ENCODE measurements at places on chromosomes 16 and 17.

DNA sequence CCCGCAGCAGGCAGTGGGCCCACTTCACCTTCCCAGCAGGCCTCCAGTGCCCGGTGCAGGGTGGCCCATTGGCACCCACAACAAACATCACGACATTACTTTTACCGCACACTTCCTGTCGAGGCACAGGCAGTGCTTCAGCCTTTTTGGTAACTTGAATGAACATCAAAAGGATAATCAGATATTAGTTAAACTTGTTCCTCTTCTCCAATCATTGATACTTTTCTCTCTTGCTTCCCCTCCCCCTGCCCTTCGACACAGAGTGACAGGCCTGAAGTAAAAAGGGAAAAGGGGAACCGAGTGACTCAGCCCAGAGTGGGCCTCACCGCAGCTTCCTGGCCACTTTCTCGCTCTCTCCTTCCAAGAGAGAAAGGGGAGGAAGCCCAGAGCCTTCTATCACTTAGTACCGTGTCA lies 507.0 kb downstream of the MAF start:
- DNase-seq = no peak

GRCh38 chr16:11100239-11100750 lies 155.7 kb downstream of the SOCS1 start:
- DNase-seq = peak; percentile 51

GRCh38 chr17:61248399-61248798 lies 151.2 kb upstream of the TBX2 start:
- no peak for DNase-seq

DNA sequence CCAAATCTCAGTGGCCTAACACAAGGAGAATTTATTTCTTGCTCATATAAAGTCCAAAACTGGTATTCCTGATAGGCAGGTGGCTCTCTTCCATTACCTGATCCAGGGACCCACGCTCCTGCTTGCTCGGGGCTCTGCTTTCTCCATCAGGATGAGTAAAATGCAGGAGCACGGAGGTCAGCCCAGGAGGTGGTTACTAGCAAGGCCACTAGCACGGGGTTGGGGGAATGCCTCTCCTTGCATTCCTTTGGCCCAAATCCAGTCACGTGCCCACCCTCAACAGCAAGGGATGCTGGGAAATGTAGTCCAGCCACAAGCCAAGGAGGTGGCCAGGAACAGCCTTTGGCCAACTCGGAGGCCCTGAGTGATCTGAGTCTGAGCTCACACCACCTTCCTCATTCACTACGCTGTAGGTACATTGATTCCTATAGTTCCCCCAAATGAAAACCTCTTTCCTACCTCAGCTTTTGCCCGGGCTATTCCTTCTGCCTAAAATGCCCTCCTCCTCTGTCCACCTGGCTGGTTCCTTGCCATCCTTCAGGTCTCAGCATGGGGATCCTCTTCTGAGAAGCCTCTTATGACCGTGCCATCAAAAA lies 38.3 kb upstream of the HAPSTR1 start:
- DNase-seq = peak; percentile 54

GRCh38 chr16:58733248-58733670 lies 857 bp downstream of the GOT2 start:
- DNase-seq = peak; percentile 39

DNA sequence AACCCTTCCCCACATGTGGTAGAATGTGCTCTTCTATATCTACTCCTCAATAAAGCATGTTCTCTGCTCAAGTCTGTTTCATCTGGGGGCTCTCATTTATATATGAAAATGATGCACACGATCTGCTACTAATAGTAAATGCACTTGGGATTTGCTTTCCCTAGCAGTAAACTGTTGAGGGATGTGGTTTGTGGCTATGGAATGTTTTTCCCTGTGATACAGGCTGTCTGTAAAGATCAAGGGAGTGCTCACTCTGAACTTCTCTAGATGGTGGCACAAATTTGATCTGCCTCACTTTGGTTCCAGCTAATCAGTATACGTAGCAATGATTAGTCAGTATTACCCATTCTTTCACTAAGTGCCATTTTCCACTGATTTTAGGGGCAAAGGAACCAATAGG lies 18.8 kb downstream of the TAC4 start:
- DNase-seq = no peak

GRCh38 chr17:32813021-32813420 lies 63.9 kb downstream of the MYO1D start:
- peak; percentile 71 for DNase-seq

DNA sequence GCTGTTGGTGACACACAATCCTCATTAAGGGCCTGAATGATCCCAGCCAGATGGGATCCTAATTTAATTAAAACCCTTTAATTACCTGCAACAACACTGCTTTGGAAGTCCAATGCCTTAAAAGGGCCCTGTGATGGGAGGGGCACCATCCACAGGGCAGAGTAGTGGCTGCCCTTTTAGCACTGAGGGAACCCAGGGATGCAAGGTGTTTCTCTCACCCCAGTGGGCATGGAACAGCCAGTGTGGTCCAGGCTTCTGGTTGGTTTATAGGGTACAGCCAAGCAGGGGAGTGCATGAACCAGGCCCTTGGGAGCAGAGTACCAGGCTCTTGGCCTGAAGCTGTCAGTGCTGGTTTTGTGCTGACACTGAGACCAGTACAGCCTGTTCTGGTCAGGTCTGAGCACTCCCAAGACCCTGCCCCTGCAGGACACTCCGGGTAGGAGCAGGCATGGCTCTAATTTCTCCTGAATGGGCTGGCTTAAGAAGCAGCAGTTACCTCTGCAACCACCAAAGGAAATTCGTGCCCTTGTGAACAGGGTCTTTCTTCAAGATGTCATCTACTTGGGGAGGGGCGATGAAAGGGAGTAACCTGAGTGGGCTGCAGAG lies 9.9 kb downstream of the NXPH3 start:
- no peak for DNase-seq

- peak; percentile 67 for DNase-seq
Observed at GRCh38 chr17:80195671-80196529, 24.2 kb downstream of the SGSH start.

DNA sequence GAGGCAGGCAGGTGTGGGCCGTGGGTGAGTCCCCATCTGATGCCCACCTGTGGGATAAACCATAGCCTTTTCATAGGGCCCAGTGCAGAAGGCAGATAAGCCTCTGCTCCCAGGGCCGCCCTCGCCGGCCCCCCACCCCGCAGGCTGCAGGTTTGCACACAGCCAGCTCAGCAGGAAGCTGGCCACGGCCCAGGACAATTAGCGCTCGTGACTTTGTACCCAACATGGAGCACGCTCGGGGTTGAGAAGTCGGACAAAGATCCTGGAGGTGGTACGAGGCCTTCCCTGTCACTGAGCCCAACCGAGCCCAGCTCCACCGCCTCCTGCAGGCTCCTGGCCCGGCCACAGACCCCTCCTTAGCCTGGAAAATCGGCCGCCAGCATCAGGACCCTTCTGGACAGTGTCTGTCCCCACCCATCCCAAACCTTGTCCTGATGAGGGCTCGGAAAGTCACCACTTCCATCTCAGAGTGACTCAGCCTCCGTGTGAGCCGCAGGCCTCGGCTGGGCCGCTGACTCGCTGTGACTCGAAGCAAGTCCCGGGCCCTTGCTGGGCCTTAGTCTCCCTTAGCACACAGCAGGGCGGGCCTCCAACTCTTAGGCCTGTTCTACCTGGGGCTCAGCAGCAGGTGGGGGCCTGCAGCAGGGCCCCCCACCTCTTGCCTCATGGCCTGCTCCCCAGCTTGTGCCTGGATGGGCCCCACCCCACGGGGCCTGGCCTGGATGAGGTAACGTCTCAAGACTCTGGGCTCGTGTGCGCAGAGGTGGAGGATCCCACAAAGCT lies 22.7 kb downstream of the FAM83G start:
- DNase-seq = peak; percentile 83

DNA sequence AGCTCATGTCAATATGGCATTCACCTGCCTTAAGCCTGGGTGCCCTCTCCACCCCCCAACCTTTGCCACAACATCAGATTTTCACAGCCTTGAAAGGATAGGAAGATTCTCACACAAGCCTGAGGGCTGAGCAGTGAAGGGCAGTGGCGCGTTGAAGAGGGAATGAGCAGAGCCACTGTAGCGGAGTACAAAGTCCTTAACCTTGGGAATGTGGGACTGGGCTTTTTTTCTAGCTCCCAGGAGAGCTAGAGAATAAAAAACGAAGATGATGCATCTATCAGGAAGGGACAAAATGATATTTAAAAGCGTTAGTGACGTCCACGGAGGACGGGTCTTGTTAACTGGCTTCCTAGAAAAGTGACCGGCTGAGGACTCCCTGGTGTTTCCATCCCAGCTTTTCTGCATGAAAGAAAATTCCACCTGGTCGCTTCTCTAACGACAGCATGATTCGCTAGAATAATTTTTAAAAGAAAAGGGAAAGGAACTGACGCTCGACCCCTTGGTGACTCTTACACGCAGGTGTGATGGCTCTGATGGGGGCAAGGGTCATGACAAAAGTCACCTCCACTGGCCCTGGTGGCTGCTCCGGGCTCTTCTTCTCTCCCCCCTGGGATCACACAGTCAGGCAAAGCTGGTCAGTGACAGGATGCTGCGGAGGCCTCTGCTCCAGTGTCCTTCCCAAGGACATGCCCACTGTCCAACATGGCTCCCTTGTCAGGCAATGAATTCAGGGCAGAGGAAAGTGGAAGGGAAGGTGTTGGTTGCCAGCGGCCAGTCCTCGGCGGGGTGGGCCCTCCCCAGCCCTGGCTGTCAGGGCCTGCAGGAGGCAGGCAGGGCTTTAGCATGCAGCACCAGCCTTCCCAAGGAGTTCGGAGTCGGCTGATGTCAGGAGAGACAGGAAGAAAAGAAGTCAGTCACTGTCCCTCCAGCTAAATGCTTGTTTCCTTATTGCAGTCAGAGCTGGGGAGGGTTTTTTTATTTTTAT lies 58.4 kb upstream of the IRX3 start:
- DNase-seq = no peak

DNA sequence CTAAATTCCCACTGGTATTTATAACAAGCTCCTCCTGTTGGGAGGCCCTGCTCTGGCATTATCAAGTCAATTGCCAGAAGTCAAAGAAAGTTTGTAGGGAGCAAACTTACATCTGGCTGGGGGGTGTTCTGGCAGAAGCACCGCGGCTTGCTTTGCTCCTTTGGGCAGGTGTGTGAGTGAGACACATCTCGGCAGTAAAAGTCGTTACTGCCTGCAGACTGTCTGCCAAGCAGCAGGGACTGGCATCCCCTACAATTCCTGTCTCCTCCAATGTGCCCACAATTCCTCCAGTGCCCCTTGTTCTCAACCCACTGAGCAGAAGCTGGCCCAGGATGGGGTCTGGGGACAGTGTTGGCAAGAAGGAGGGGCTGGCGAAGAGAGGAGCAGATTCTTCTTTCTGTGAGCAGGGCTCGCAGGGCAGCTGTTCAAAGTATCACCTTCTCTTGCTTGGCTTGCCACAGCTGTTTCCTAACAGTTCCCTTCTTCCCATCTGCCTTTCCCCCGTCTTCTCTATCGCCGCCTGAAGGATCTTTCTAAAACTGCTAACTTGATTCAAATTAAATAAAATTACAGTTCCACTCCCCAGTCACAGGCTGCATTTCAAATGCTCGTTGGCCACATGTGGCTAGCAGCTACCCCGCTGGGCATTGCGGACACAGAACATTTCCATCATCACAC lies 30.2 kb downstream of the SPACA3 start:
- no peak for DNase-seq

- no peak for DNase-seq
Observed at GRCh38 chr17:66717641-66718058, 117.3 kb upstream of the CACNG5 start.

DNA sequence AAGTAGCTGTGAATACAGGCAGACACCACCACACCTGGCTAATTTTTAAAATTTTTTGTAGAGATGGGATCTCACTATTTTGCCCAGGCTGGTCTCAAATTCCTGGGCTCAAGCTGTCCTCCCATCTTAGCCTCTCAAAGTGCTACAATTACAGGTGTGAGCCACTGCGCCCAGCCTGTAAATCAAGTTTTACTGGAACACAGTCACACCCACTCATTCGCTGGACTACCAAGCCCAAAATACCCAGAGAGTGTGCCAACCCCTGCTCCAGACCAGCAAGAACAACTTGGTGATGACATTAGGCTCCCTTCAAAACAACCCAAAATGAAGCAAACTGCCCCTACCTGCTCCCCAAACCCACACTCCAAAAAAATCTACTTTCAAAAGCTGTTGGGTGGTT lies 36.0 kb downstream of the TVP23A start:
- no peak for DNase-seq

DNA sequence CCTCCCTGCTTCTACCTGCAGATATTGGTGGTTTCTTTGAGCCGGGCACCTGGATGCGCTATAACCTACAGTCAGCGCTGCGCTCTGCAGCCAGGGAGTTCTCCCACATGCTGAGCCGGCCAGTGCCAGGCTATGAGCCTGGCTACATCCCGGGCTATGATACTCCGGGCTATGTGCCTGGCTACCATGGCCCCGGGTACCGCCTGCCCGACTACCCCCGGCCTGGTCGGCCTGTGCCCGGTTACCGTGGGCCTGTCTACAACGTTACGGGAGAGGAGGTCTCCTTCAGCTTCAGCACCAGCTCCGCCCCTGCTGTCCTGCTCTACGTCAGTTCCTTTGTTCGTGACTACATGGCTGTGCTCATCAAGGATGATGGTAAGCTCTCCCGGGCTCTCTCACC lies 13.2 kb downstream of the CNTNAP1 start:
- DNase-seq = no peak

GRCh38 chr16:50425044-50425443 lies 56.3 kb upstream of the BRD7 start:
- no peak for DNase-seq

DNA sequence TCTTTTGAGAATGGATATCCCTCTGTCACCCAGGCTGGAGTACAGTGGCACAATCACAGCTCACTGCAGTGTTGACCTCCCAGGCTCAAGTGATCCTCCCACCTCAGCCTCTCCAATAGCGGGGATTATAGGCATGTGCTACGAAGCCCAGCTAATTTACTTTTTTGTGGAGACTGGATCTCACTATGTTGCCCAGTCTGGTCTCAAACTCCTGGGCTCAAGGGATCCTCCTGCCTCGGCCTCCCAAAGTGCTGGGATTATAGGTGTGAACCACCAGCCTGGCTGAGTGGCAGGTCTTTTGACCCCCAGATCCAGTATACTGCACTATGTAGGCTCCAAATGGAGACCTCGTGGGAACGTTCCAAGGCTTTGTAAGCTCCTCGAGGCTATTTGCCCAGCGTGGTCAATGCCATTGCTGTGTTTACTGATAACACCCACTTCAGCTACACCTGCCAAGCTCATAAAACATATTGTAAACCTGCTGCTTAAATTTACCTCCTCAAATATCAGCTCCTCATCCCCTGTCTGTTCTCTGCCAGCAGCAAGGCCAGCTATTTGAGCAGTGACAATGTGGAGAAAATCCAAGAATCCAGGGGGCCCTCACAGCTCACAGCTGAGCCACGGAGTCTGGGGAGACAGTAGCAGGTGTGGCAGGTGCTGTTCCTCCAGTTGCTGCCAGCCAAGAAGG lies 16.2 kb upstream of the KIFC3 start:
- DNase-seq = no peak

- peak; percentile 81 for DNase-seq
Observed at GRCh38 chr16:55370762-55371482, 46.9 kb downstream of the IRX6 start.

- peak; percentile 90 for DNase-seq
Observed at GRCh38 chr16:85393674-85394451, 219.3 kb upstream of the GSE1 start.

- DNase-seq = peak; percentile 74
Observed at GRCh38 chr17:76121932-76122430, 18.4 kb upstream of the EXOC7 start.

Measured in GM03348 (cell line).